HCT116 (cell line): ENCODE measurements at places on chromosomes 12 and 14. TPM values are rescaled to one million over a fixed set of nuclear protein-coding genes. Genes with fewer than 3 reads are reported as not detected.

The KRT8 gene
- 1,655 TPM for total RNA-seq

GRCh38 chr12:10304161-10304574 lies 3.5 kb upstream of the KLRD1 start:
- DNase-seq: no peak

The NABP2 gene
- 52.9 TPM for total RNA-seq

GRCh38 chr12:106204312-106204711 lies 43.5 kb downstream of the CKAP4 start:
- no peak for DNase-seq

The OR6C2 gene
- total RNA-seq: not detected

DNA sequence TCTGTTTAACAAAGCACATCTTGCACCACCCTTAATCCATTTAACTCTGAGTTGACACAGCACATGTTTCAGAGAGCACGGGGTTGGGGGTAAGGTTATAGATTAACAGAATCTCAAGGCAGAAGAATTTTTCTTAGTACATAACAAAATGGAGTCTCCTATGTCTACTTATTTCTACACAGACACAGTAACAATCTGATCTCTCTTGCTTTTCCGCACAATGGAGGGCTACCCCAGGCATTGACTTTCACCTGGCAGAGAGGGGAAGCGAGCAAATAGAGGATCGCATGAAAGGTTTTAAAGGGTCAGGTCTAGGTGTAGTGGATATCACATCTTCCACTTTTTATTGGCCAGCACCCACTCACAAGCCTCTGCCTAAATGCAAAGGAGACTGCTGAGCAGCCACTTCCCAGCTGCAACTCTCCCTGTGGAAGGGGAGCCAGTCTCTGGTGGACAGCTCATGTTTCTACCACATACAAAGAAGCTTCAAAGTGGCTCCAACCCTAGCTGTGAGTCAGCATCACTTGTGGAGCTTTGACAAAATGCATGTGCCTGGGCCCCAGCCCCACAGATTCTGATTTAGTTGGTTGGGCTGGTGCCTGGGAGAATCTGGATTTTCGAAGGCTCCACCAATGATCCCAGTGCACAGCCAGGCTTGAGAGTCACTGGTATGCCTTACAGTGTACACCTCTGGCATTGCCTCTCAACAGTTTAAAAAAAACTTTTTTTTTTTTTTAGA lies 7.2 kb upstream of the FNTB start:
- DNase-seq: no peak

- DNase-seq: no peak
These were observed 21.5 kb downstream of the CFL2 start for GRCh38 chr14:34692898-34693227.

The POLE2 gene
- total RNA-seq: 24.5 TPM

- no peak for DNase-seq
These were observed 691 bp downstream of the ZFYVE26 start for GRCh38 chr14:67815573-67816225.

DNA sequence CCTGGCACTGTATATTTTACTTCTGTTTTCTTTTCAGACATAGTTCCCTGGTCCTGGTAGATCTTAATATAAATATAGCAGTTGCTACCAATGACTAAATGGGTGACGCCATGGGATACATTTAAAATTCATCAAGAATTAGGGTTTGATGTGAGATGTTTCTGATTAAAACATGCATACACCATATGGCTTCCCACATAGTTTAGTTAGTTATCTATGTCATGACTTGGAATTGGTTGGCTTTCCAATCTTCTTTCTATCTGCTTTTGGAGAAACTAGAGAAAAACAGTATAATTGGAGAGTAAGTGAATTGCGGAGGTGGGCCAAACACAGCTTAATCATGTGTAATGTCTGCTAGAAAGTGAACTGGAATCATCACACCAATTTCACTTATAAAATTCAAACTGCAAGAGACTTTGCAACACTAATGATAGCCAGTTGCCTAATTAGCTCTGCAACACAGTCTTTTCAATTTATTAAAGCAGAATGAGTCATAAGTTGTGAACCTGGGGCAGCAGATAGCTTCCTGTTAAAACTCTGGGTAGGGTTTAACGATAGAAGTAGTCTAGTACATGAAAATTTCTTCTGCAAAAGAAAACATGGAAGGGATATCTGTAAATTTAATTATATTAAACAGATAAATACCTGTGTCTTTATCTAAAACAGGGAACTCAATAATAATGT lies 295.2 kb downstream of the SLC16A7 start:
- DNase-seq: no peak

- no peak for DNase-seq
These were observed 1.4 kb upstream of the FOXN4 start for GRCh38 chr12:109310247-109311125.

- no peak for DNase-seq
These were observed 195.1 kb downstream of the IPO8 start for GRCh38 chr12:30500532-30500931.

DNA sequence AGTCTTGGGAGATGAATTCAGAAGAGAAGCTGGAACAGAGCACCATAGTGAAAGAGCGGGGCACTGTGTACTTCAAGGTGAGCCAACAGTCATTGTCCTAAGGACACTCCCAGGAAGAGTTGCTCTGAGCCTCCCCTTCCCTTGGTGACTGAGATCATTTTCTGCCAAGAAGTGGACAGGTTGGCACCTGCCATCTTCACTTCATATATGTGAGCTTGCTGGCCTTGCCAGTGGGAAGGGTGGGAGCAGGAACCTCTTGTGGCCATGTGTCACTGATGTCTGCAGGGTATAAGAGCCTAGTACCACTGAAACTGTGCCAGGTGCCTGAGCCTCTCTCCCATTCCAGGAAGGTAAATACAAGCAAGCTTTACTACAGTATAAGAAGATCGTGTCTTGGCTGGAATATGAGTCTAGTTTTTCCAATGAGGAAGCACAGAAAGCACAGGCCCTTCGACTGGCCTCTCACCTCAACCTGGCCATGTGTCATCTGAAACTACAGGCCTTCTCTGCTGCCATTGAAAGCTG lies 5.3 kb downstream of the FKBP4 start:
- DNase-seq: no peak

- DNase-seq: no peak
These were observed 10.9 kb upstream of the MIPOL1 start for GRCh38 chr14:37186865-37187264.

GRCh38 chr12:110262442-110263388 lies 18.3 kb upstream of the ATP2A2 start:
- DNase-seq: no peak

The IFNG-AS1 gene
- total RNA-seq: not detected

The SLC25A21 gene
- 3.5 TPM for total RNA-seq

The KERA gene
- not detected for total RNA-seq

The VASH1 gene
- 13.3 TPM for total RNA-seq
